ENCODE measurements at places on chromosomes 16 and 17.

GRCh38 chr17:78272181-78272913 lies 40.9 kb downstream of the TMEM235 start:
- peak; percentile 17 for DNase-seq

GRCh38 chr16:53768593-53768992 lies 64.6 kb downstream of the FTO start:
- DNase-seq: peak; percentile 87

- no peak for DNase-seq
Measured at GRCh38 chr16:20873331-20873730, 26.8 kb downstream of the DCUN1D3 start.

DNA sequence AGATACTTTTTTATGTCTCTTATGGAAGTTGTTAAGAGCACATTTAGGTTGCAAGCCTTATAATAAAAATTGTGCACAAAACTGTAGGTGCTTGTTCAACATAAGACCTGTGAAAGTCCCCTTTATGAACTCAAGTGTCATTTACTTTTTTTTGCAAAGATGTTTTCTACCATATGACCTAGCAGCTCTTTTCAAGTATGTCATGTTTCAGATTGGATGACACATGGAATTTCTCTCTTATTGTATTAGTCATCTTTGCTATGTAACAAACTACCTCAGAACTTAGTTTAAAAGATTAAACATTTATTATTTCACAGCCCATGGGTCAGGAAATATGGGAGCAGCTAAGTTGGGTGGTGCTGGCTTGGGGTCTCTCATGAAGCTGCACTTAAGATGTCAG lies 57.9 kb downstream of the PHKB start:
- DNase-seq: peak; percentile 8

DNA sequence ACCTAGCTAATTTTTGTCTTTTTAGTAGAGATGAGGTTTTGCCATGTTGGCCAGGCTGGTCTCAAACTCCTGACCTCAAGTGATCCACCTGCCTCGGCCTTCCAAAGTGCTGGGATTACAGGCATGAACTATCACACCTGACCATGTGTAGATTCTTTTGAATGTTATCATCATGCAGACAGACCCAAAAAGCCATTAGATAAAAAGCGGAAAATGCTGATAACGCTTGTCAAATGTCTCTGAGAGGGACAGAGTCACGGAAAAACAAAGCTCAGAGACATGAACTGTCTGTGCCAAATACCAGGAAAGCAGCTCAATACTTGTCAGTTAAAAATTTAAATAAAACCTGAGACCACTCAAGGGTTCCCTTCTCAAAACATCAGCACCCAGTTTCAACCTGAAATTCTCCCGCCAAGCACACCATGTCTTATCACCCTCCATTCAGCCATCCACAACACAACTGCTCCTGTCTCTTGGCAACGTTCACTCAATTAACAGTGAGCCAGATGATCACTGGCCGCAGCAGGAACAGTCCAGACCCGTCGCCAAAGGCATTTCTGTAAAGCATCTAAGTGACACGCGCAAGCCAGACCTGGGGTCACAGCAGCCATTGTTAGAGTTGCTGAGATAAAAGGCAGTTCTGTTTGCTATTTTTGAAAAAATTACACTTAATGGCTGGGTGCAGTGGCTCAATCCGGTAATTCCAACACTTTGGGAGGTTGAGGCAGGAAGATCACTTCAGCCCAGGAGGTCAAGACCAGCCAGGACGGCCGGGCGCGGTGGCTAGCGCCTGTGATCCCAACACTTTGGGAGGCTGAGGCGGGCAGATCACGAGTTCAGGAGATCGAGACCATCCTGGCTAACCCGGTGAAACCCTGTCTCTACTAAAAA lies 29.7 kb downstream of the FANCA start:
- no peak for DNase-seq

GRCh38 chr16:85314512-85314971 lies 202.3 kb upstream of the CIBAR2 start:
- DNase-seq: no peak

Data from HT1080 (cell line).